ENCODE measurements at places on chromosomes 16 and 17.

GRCh38 chr16:82136956-82137821 lies 32.8 kb downstream of the MPHOSPH6 start:
- no peak for DNase-seq

- no peak for DNase-seq
Observed at GRCh38 chr17:34622862-34623623, 43.7 kb downstream of the TMEM132E start.

- DNase-seq = no peak
Observed at GRCh38 chr17:61487161-61487988, 35.2 kb downstream of the TBX4 start.

DNA sequence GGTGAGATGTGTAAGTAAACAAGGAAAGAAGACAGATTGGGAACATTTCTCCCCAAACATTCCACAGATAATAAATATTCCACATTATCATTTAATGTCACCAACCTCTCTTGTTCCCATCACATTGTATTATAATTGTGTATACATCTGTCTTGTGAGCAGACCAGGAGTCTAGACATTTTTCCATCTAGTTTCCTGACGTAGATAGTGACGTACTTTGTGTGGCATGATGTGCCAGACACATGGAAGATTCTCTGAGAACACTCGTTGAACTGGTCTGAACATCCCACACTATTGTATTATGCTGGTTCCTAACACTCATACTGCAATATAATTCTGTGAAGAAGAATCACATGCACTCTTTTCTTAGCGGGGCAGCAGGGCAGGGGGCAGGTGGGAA lies 34.0 kb downstream of the WSB1 start:
- DNase-seq = no peak

DNA sequence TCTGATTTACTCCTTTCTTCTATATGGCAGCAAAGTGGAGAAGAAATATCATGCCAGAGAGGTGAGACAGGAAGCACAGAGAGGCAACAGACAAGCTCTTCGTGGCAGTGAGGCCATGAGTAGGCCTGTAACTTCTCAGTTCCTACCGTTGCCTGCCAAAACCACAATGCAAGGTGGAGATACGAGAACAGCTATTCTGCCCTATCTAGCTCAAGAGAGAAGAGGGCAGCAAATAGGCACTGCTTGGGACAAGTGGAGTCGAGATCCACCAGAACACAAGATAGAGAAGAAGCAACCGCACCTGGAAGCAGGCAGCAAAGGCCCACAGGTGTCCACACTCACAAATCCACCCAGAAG lies 24.8 kb downstream of the RANBP10 start:
- no peak for DNase-seq

GRCh38 chr17:17959520-17960361 lies 12.5 kb downstream of the TOM1L2 start:
- no peak for DNase-seq

- no peak for DNase-seq
Observed at GRCh38 chr16:52932321-52932720, 120.4 kb downstream of the CHD9NB start.

DNA sequence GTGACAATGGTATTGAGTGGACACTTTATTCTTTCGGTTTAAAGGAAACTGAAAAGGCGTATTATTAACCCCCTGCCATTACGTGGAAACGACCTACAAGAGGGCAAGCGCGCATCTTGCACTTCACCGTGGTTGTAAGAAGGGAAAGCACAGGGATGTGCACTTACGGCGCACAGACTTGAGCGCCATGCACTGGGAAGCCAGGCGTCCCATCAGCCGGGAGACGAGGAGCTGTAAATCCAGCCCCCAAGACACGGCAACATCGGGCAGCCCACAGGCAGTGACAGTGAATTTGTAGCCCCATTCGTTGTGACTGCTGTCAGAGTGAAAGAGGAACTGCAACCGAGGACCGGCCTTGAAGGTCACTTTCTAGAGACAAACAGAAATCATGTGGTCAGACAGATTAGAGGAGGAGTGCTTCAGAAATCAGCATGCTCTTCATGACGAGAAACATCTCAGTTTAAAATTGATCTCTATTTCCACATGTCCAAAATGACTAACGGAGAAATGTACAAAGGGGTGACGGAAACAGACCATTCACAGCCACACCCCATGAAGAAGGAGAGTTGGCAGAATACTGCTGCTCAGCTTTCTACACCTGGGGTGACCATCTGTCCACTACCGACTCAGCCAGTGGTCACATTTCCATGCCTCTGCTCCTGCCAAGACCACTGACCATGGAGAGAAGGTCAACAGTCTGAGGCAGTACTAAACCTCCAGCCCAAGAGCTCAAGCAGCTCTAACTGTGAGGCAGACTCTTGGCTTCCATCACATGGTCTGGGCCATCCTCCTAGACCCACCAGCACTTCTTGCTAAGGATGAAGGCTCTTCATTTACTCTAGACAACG lies 68.6 kb downstream of the ZZEF1 start:
- no peak for DNase-seq

GRCh38 chr16:55225972-55226542 lies 97.9 kb upstream of the IRX6 start:
- DNase-seq = no peak

DNA sequence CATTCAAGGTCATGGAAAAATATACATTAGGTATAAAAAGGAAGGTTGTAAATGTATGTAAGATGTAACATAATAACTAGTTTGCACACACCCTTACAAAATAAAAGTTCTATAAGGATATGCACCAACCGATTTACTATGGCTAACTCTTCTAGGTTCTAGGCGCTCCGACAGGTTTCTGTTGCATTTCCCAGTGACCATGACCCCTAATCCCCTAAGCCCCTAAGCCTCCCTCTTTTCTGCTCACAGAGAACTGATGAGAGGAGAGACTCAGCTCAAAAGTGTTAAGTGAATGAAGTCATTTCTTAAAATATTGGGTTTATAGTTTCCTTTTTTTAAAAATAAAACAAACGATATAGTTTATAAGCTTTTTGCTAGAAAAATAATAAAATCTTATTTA lies 30.0 kb upstream of the HEATR6 start:
- DNase-seq = no peak

DNA sequence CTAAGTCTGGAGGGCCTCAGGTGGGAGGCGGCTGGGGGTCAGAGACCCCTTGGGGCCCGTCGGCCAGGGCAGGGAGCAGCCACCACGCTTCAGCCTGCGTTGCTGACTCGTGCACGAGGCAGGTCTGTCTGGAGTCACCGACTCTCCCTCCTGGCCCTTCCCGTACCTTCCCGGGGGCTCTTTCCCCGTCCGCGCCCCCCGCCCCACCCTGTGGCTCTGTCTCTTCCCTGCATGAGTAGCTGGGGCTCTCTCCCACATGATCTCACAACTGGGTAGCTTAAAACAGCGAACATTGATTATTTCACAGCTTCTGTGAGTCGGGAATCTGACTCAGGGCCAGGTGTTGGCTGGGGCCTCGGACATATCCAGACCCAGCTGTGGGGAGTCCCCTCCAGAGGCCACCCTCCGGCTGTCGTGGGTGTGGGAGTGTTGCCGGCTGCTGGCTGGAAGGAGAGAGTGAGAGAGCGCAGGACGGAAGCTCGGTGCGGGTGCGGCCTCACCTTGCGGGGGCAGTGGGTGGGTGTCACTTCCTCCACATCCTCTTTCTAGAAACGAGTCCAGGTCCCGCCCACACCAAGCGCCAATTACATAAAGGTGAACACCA lies 17.3 kb downstream of the BAHCC1 start:
- DNase-seq = no peak

DNA sequence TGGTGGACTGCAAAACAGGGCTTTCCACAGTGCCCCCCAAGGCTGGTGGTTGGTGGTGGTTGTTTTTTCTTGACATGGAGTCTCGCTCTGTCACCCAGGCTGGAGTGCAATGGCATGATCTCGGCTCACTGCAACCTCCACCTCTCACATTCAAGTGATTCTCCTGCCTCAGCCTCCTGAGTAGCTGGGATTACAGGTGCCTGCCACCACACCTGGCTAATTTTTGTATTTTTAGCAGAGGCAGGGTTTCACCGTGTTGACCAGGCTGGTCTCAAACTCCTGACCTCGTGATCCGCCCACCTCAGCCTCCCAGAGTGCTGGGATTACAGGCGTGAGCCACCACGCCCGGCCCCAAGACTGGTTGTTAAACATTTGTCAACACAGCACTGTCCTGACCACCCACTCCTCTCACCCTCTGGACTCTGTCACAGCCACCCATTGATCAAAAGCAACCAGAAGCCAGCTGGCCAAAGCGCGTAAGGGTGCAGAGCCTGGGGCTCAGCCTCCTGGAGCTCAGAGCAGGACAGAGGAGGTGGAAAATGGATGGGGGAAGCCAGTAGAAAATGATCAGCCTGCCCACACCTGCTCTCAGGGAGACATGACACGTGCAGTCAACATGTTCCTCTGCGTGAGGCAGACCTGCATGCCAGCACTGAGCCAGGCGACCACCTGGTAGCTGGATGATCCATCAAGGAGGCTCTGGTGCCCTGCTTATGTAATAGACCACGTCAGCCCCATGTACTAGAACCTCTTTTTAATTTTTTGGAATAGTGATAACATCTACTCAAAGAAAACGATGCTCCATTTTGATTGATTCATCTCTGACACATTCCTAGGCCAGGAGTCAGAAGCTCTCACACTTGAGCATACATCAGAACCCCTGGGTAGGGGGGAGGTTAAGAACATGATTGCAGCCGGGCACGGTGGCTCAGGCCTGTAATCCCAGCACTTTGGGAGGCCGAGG lies 14.8 kb upstream of the OSGIN1 start:
- no peak for DNase-seq

DNA sequence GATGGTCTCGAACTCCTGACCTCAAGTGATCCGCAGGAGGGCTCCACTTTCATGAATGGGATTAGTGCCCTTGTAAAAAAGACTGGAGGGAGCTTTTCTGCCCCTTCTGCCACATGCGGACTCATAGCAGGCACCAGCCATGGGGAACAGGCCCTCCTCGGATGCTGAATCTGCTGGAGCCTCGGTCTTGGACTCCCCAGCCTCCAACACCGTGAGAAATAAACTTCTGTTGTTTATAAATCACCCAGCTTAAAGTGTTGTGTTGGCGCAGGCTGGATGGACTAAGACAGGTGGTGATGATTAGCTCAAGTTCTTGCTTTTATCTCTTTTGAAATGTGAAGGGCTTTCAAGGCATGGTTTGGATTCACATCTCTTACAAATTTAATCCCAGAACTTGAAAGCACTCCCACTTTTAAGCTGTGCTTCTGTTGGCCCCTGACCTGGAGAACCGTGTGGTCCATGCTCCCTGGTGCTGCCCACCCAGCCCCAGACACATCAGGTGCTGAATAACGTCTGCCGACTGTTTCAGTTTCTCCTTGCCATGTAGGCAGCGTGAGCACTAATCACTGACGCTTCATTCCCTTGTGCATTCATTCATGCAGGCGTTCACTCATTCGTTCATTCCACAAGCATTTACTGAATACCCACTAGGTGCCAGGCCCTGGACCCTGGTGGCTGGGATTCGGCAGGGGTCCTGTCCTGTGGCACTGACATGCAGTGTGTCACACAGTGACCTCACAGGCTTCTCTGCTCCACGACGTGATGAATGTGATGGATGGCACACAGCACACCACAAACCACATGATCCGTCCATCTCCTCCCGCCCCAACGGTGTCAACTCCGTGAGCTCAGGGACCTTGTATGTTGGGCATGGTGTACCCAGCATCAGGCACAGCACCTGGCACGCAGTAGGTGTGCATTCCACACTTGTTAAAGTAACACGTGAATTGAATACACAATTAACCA lies 8.9 kb downstream of the CIBAR2 start:
- no peak for DNase-seq

DNA sequence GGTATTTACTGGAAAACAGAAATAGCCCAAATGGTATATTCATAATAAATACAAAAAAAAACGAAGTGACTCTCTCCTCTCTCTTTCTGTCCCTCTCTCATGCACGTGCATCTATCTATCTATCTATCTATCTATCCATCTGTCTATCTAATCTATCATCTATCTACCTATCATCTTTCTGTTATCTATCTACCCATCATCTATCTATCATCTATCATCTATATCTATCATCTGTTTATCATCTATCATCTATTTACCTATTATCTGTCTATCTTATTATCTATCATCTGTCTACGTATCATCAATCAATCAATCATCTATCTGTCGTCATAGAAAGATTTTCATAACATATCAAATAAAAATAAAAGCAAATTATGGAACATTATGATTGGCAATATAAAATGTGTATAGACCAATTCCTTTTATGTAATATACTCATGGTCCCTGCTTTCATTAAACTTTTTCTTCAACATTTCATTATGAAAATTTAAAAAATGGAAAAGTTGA lies 126.7 kb upstream of the CACNG3 start:
- DNase-seq = no peak

GRCh38 chr16:74321356-74321755 lies 24.7 kb downstream of the PSMD7 start:
- no peak for DNase-seq

- DNase-seq = no peak
Observed at GRCh38 chr17:2684549-2684948, 27.0 kb downstream of the CLUH start.

Measured in T follicular helper cell (primary cell).